Activated CD4-positive, alpha-beta T cell treated with anti-CD3 and anti-CD28 coated beads, Interleukin-2, Interleukin-6, amounts not matched to agents 100 ng/mL and 50 ng/mL, durations not matched to agents 16 hours and 8 hours (primary cell): ENCODE measurements at places on chromosomes 12 and 14.
A peak's percentile ranks its signal among the peaks of the same experiment; 100 is the strongest.

GRCh38 chr14:71430678-71431376 is 501.4 kb upstream of the RGS6 start:
- no peak for DNase-seq

DNA sequence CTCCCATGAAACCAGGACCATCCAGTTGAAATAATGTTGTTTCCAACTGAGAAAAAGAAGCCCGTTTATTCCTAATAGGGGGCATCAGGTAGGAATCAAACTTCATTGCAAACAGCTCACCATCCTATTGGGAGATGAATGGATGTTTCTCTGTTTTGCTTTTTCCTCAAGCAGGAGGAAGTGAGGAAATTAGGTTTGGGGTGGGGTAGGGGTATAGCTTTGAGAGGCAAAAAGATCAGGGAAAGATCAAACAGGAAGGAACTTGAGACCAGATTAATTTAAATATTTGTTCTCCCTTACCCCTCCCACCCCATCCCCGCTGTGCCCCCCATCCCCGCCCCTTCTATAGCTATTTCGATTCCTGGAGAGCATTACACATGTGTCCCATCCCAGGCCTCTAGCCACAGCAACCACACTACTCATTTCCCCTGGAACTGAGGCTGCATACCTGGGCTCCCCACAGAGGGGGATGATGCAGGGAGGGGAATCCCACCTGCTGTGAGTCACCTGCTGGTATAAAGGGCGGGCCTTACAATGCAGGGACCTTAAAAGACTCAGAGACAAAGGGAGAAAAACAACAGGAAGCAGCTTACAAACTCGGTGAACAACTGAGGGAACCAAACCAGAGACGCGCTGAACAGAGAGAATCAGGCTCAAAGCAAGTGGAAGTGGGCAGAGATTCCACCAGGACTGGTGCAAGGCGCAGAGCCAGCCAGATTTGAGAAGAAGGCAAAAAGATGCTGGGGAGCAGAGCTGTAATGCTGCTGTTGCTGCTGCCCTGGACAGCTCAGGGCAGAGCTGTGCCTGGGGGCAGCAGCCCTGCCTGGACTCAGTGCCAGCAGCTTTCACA is at the start of gene IL23A:
Gene IL23A, plus strand, starts transcription at position 577 of the 850 bp plus-strand sequence. Its CDS starts 161 bp downstream, at position 738.
- peak; percentile 87 for DNase-seq

GRCh38 chr12:9797722-9798619 is 29.3 kb upstream of the KLRF1 start:
- DNase-seq = peak; percentile 89

DNA sequence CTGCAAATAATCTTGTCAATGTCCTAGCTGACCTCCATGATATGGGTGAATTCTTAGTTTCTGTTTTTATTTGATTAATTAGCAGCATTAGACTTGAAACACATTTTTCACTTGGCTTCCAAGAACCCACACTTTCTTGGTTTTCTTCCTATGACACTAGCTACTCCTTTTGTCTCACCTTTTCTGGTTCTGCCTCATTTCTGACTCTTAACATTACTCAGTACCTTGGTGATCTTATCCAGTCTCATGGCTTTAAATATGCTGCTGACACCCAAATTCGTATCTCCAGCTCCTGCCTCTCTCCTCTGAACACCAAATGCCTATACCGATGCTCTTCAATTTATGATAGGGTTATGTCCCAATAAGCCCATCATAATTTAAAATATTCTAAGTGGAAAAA is 32.0 kb upstream of the SSTR1 start:
- peak; percentile 14 for DNase-seq

DNA sequence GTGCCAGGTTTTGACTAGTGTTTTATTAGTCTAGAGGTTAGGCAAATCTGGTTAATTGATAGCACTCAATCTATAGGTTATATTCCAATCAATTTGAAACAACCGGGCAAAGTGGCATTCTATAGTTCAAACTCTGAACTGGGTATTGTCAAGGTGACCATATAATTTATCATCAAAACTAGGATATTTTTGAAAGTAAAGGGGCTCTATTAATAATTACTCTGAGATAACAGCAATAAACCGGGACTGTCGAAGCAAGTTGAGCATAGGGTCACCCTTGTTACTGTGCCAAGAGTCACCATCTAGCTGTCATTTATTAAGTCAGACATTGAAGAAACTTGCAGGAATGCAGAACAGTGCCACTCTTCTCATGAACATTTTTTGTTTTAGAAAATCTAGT is 321.2 kb downstream of the RAD51B start:
- no peak for DNase-seq

- peak; percentile 64 for DNase-seq
Measured at GRCh38 chr14:103748534-103748857, 32.9 kb downstream of the ZFYVE21 start.

- no peak for DNase-seq
Measured at GRCh38 chr14:96407935-96408570, 16.1 kb downstream of the AK7 start.
